Pancreas (tissue), 10 donors: ENCODE measurements at places on chromosomes 11 and 22.

- no peak within 1 kb of the TSS for H3K4me3 ChIP-seq
- DNase-seq: no peak
- H3K27me3 ChIP-seq: no peaks in the 10 kb centered on the region
- H3K27ac ChIP-seq: no peak within 1 kb of the TSS
These were observed at the start of gene MMP1 for GRCh38 chr11:102798012-102798746. Gene MMP1 (minus strand): TSS chr11:102798160. CDS start chr11:102798092, 68 bp downstream.

DNA sequence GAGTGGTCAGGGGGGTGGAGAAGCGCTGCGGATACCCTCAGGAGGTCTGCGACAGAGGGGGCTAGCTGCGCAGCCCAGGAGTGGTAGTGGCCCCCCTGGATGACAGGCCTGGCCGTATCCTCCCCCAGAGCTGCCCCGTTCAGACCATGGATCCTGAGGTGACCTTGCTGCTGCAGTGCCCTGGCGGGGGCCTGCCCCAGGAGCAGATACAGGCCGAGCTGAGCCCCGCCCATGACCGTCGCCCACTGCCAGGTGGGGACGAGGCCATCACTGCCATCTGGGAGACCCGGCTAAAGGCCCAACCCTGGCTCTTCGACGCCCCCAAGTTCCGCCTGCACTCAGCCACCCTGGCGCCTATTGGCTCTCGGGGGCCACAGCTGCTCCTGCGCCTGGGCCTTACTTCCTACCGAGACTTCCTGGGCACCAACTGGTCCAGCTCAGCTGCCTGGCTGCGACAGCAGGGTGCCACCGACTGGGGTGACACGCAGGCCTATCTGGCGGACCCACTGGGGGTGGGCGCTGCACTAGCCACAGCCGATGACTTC lies 505 bp downstream of the NUDT22 start:
- no peaks in the 10 kb centered on the region for H3K36me3 ChIP-seq
- no peaks in the 10 kb centered on the region for H3K27me3 ChIP-seq
- peak overlapping the region; percentile 64 for H3K27ac ChIP-seq

- H3K36me3 ChIP-seq: no peaks in the 10 kb centered on the region
- no peaks in the 10 kb centered on the region for H3K4me1 ChIP-seq
- DNase-seq: no peak
- H3K27me3 ChIP-seq: no peaks in the 10 kb centered on the region
- no peak overlapping the region for H3K27ac ChIP-seq
- H3K4me3 ChIP-seq: no peak overlapping the region
These were observed 179.8 kb downstream of the NAV2 start for GRCh38 chr11:19892387-19892786.

- H3K36me3 ChIP-seq: no peaks in the 10 kb centered on the region
- no peak overlapping the region for H3K4me3 ChIP-seq
- H3K27me3 ChIP-seq: no peaks in the 10 kb centered on the region
- no peak for DNase-seq
- no peak overlapping the region for H3K27ac ChIP-seq
- no peaks in the 10 kb centered on the region for H3K4me1 ChIP-seq
These were observed 67.7 kb downstream of the NXPE2 start for GRCh38 chr11:114746013-114746412.

GRCh38 chr22:36323182-36323854 lies 64.4 kb downstream of the MYH9 start:
- H3K4me3 ChIP-seq: no peak overlapping the region
- DNase-seq: no peak
- no peaks in the 10 kb centered on the region for H3K27me3 ChIP-seq
- H3K4me1 ChIP-seq: peaks cover 12% of the 10 kb centered on the region
- H3K36me3 ChIP-seq: peaks cover 64% of the 10 kb centered on the region

GRCh38 chr11:114273890-114274635 lies 22.1 kb upstream of the NNMT start:
- H3K4me1 ChIP-seq: no peaks in the 10 kb centered on the region
- DNase-seq: no peak
- no peaks in the 10 kb centered on the region for H3K36me3 ChIP-seq
- no peak overlapping the region for H3K27ac ChIP-seq
- no peak overlapping the region for H3K4me3 ChIP-seq

GRCh38 chr11:96219981-96220623 lies 122.9 kb downstream of the MAML2 start:
- no peak overlapping the region for H3K4me3 ChIP-seq
- no peak for DNase-seq
- H3K36me3 ChIP-seq: no peaks in the 10 kb centered on the region
- H3K27me3 ChIP-seq: no peaks in the 10 kb centered on the region
- peak overlapping the region; percentile 25 for H3K27ac ChIP-seq
- H3K4me1 ChIP-seq: no peaks in the 10 kb centered on the region

GRCh38 chr11:128868841-128869671 lies 2.0 kb upstream of the KCNJ1 start:
- no peak overlapping the region for H3K4me3 ChIP-seq
- no peaks in the 10 kb centered on the region for H3K27me3 ChIP-seq
- no peak for DNase-seq

- DNase-seq: no peak
- H3K4me1 ChIP-seq: no peaks in the 10 kb centered on the region
- no peak overlapping the region for H3K27ac ChIP-seq
- no peaks in the 10 kb centered on the region for H3K36me3 ChIP-seq
- H3K27me3 ChIP-seq: no peaks in the 10 kb centered on the region
- no peak overlapping the region for H3K4me3 ChIP-seq
These were observed 18.0 kb downstream of the FLRT1 start for GRCh38 chr11:64053699-64054098.
